NCI-H187 (cell line): ENCODE measurements at places on chromosomes 16 and 17.

- DNase-seq, result no peak
Observed at GRCh38 chr17:1107777-1108477, 71.9 kb downstream of the ABR start.

- DNase-seq, result peak; percentile 27
Observed at GRCh38 chr17:56834380-56835263, 671 bp downstream of the DGKE start.

- DNase-seq, result no peak
Observed at GRCh38 chr17:41962768-41963434, 3.7 kb upstream of the CNP start.

- no peak for DNase-seq
Observed at GRCh38 chr16:70696952-70697593, 11.2 kb upstream of the MTSS2 start.

- DNase-seq, result no peak
Observed at GRCh38 chr17:19904924-19905323, 37.2 kb upstream of the ULK2 start.

GRCh38 chr16:71474864-71475263 lies 12.8 kb upstream of the ZNF23 start:
- DNase-seq, result no peak

GRCh38 chr16:67736858-67737257 lies 17.7 kb upstream of the GFOD2 start:
- DNase-seq, result no peak

DNA sequence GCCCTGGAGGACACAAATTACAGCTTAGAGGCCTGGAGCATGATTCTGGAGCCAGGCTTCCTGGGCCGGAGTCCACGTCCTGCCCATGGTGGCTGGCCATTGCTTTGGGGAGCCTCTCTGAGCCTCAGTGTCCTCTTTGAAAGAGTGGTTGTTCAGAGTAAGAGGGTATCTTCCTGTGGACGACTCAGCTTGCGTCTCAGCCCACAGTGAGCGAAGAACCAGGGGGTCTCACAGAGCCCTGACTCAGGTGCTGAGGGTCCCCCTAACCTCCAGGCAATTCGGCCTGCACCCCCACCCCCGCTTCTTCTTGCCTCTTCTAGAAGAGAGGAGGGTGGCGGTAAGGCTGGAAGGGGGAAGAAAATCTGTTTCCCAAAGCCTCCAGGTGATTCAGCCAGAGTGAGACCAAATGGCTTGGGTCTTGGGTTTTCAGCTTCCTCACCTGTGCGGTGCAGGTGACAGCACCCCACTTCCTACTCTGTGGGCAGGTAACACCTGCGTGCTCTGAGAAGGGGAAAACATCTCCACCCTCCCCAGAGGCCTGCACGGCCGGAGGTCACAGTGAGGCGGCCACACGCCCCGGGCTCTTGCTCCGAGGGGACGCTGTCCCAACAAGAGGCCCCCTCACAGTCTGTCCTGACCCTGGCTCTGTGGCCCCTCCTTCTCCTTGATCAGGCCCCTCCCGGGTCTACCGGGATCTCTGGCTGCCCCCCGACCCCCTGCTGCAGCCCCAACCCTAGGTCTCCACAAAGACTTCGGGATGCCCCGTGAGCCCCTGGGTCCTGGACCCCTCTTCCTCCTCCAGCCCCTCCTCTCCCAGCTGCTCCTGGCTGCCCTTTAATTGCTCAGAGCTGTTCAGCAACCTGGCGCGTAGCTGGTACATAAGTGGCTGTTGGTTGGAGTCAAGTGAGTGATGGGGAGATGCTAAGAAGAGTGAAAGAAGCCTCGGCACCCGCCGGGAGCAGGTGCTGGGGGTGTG lies 119.2 kb downstream of the METRNL start:
- no peak for DNase-seq

GRCh38 chr17:17684906-17685774 lies 3.9 kb downstream of the RAI1 start:
- DNase-seq, result no peak

GRCh38 chr17:68320311-68320865 lies 29.1 kb downstream of the ARSG start:
- DNase-seq, result no peak

- DNase-seq, result no peak
Observed at GRCh38 chr17:75626496-75627038, 6.7 kb upstream of the SMIM5 start.

DNA sequence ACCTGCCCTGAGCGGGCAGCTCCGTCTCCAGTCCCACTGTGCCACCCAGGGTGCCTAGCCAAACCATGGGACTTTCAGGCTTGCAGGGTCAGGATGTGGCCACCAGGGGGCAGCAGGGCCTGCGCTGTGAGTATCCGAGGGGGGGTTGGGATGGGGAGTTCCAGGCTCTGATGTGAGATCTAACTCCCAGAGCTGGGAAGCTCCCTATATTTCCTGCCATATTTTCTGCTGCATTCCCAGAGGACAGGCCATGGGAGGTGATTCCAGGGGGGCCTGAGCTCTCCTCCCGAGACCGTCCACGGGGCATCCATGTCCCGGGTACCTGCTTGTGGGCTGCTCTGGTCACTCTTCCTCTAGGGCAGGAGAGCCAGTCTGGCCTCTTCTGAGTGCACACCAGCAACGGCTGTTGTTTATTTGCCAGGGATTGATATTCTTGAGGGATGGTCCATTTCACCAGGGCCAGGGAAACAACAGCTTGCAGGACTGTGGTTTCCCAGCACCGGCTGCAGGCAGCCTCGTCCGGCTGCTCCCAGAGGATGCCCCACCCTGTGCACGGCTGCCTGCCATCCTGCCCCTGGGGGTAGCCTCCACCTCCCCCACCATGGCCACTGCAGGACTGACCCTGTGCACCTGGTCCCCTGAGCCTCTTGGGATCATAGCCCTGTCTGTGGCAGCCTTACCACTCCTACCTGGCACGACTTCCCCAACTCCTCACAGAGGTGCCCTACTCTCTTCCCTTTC lies 1.2 kb downstream of the GPR142 start:
- DNase-seq, result no peak

DNA sequence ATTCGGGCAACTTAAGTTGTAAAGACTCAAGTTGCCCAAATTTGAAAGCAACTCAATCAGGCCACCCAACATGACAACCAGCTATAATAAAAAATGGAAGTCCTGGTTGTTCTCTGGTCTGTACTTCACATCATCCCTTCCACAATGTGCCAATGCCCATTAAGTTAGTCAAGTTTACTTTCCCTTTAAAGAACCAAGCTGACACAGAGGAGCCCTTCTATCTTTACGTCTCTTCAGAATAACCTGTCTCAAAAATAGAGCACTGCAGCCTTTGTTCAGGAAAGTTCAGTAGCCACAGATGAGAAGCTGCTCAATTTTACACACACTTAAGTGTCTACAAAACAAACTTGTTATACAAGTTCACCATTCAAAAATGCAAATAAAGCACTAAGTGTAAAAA lies 75.1 kb upstream of the C17orf78 start:
- DNase-seq, result no peak

GRCh38 chr17:61805399-61805798 lies 57.9 kb downstream of the BRIP1 start:
- DNase-seq, result no peak

GRCh38 chr16:84754956-84755672 lies 55.3 kb downstream of the USP10 start:
- DNase-seq, result no peak

DNA sequence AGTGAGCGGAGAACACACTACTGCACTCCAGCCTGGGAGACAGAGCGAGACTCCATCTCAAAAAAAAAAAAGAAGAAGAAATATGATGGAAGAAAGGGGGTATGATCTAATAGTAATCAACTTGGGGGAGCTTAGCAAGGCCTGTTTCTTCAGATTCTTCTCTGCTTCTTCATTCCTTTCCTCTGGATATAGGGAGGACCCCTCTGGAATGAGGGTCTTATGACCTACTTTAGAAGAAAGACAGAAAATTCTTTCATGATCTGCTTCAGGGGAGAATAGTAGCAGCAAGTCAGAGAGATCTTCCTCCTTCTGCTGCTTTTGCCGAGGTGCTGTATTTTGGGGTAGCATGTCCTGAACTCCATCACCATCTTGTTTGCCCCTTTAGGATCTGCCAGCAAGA lies 44.9 kb upstream of the ETV4 start:
- DNase-seq, result no peak

GRCh38 chr17:58280480-58281217 lies at the start of gene MPO:
TSS of gene MPO (minus strand) at chr17:58280935. CDS start at chr17:58280758, 177 bp downstream.
- no peak for DNase-seq

- no peak for DNase-seq
Observed at GRCh38 chr16:80932708-80933095, 74.0 kb downstream of the CMC2 start.

DNA sequence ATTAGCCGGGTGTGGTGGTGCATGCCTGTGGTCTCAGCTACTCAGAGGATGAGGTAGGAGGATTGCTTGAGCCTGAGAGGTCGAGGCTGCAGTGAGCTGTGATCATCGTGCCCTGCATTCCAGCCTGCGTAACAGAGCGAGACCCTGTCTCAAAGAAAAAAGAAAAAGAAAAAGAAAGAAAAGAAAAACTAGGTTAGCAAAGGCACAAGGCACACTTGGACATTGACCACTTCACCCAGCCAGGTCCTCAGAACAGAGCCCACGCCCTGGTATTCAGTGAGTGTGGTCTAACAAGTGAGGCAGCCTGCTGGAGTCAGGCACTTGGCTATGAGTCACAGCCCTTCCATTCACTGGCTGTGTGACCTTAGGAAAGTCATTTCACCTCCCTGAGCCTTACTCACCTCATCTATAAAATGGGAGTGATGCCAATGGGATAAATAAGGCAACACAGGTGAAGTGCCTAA lies 10.4 kb downstream of the MILR1 start:
- no peak for DNase-seq

- DNase-seq, result no peak
Observed at GRCh38 chr16:87949071-87949744, 2.0 kb upstream of the BANP start.
